ENCODE measurements at places on chromosomes 1 and 21.

GRCh38 chr1:231723146-231723545 lies 96.6 kb downstream of the DISC1 start:
- DNase-seq = no peak

- DNase-seq = no peak
Observed at GRCh38 chr21:31335957-31336738, 7.9 kb downstream of the TIAM1 start.

- no peak for DNase-seq
Observed at GRCh38 chr21:35924714-35925301, 135.5 kb downstream of the SETD4 start.

DNA sequence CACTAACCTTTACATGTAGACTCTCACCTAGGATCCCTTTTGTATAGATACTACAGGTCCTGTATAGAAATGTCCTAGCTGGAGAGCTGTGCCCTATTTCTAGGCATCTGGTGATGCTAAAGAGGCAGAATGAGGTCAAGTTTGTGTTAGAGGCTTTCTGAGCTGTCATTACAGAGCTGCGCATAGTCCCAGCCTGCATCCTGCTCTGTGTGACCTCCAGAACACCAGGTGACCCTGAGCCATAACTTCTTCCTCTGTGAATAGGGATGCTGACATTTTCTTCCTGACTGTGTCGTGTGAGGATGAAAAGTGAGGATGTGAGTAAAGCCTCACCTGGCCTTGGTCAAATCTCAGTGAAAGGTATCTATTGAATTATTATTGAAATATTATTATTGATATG lies 66.3 kb downstream of the GLUL start:
- no peak for DNase-seq

GRCh38 chr1:221991221-221991620 lies 249.3 kb upstream of the DUSP10 start:
- no peak for DNase-seq

DNA sequence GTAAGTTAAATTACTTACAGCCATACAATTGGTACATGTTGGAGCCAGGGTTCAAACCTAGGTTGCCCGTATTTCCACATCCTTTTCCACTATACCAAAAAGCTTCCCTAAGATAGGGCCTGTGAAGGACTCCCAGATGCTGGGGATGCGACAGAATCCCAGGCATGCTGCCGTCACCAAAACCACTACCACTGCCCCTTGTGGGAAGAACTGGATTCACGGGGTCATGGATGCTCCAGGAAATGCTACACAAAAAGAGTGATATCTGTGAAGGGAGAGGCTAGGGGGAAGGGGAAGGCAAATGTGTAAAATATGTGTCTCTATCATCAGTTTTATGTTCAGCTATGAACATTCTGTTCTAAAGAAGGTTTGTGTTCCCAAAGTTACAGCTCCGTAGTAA lies 133.9 kb upstream of the IVNS1ABP start:
- no peak for DNase-seq

GRCh38 chr1:151935154-151935553 lies 25.8 kb upstream of the THEM4 start:
- no peak for DNase-seq

- no peak for DNase-seq
Observed at GRCh38 chr1:189787201-189787600, 690.5 kb downstream of the BRINP3 start.

GRCh38 chr1:173914366-173914871 lies 2.7 kb downstream of the SERPINC1 start:
- DNase-seq = no peak

DNA sequence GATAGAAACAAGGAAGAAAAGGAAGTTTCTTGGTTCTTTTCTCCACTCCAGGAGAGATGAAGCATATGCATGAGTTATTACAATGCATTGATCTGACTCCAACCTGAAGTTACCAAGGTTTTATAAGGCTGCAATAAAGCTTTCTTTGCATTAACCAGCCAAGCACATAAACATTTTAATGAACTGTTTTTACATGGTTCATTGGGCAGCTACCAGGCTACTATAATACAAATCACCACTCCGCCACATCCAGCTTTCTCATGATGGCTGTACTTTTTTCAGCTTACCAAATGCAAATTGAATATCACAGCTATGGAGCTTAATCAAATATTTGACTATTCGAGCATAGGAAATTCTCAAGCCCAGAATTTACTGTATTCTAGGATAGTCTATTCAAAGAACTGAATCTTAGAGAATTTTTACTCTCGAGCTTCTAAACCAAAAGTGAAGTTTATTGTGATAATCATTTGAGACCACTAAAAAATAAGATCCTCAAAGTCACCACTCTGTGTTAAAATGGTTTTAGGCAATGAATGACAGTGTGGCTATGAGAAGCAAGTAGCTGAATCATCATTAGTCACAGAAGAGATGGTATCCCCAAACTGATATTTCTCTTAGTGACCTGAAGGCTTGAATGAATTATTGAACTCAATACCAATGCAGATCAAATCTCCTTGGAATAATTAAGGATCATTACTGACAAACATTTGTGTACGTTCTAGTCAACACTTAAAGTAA lies 58.6 kb upstream of the ZNF281 start:
- DNase-seq = no peak

DNA sequence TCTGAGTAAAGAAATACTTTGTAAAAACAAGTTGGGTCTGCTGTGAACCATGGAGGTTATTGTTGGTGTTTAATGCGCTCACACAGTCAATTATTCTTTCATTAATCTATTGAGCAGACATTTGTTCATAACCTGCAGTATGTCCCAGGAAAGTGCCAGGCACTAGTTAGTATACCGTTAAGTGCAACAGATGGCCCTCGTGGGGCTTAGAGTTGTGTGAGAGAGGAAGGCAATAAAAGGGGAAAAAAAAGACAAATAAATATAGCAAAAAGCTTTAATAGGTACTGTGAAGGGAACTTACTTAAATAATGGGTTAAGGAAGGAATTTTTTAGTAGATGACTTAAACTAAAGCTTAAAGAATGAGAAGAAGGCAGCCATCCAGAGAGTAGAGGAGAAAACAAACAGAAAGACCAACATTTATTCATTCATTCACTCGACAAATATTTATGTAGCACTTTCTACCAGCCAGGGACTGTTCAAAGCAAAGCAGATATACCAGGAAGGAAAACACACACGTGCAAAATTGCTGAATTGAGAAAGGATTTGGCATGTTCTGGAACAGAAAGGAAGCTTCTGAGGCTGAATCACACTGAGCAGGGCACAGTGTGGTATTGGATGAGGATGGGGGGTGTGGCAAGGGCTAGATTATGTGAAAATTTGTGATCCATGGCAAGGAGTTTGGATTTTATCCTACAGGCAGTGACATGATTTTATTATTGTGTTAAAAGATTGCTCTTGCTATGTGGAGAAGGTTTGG lies 296.1 kb upstream of the SGIP1 start:
- no peak for DNase-seq

GRCh38 chr1:38475624-38476005 lies 384.0 kb downstream of the RRAGC start:
- DNase-seq = no peak

DNA sequence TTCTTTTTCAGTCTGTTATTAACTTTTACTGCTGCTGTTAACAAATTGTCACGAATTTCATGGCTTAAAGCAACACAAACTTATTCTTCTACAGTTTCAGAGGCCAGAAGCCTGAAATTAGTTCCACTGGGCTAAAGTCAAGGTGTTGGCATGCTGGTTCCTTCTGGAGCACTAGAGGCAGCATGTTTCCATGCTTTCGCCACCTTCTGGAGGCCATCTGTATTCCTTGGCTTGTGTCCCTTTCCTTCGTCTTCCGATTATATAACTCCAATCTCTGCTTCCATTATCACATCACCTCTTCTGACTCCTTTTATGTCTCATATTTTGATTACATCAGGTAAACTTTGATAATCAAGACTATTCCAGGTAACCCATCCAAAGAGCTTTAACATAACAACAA lies 1742.1 kb downstream of the BRINP3 start:
- DNase-seq = no peak

DNA sequence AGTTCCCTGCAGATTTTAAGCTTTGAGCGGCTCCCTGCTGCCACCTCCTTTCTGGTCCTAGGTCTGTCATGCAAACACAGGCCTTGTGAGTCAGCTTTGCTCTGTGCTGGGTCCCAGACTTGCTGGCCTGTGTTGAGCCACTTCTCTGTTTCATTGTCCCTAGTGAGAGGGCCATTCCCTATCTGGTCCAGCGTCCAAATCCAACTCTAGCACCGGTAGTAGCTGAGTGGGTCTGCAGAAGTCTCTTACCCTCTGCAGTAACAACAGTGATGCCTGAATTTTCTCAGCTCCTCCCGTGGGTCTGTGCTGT lies 5.8 kb downstream of the TTC22 start:
- DNase-seq = no peak

- DNase-seq = no peak
Observed at GRCh38 chr1:227903614-227904501, 43.9 kb downstream of the WNT9A start.

DNA sequence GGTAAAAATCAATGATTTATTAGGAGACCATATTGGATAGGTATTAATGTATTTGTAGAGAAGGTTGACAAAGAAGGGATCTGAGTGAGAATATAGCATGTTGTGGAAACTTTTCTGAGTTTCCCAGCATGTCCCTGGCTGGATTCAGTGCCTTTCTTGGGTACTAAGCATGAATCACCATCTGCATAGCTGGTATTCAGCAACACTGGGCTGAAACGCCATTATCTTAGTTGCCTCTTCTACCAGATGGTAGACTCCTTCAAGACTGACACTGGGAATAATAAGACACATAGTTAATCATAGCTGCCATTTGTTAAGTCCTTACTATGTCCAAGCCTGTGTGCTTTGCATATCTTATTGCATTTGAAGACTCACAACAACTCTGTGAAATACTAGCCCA lies 45.5 kb downstream of the ATP5PF start:
- DNase-seq = no peak

DNA sequence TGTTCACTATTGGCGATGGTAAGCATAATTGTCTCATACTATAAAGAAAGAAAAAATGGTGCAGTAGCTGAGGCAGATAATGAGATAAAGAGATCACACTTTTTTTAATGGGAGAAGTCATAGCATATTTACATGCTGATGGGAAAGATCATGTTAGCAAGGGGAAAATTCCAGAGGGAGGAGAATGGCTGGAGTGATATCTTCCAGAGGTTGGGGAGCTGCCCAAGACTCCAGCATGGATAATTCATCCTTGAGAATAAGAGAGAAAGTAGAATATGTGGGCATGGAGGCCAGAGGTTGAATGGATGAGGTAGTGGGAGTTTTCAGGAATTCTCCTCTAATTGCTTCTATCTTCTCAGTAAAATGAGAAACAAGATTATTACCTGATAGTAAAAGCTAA lies 45.8 kb upstream of the RGS1 start:
- no peak for DNase-seq

GRCh38 chr1:3593745-3594144 lies 17.6 kb downstream of the MEGF6 start:
- no peak for DNase-seq

GRCh38 chr1:23108918-23109533 lies 59.6 kb downstream of the LUZP1 start:
- no peak for DNase-seq

DNA sequence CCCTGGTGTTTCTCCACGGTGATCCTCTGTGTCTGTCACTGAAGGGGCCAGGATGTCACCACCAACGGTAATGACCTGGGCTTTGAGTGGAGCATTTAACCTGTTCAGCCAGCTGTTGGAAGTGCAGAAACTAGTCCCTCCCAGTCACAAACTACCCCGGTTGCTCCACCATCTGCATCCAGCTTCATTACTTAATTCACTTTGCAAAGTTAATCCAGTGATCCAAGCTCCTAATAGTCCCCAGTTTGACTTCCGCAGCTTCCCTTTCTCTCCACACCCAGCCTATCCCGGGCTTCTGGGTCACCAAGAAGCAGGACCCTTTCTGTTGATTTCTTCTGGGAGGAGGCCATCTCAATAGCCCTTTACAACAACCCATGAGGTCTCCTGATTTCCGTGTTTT lies 63.5 kb downstream of the MDM4 start:
- DNase-seq = no peak

DNA sequence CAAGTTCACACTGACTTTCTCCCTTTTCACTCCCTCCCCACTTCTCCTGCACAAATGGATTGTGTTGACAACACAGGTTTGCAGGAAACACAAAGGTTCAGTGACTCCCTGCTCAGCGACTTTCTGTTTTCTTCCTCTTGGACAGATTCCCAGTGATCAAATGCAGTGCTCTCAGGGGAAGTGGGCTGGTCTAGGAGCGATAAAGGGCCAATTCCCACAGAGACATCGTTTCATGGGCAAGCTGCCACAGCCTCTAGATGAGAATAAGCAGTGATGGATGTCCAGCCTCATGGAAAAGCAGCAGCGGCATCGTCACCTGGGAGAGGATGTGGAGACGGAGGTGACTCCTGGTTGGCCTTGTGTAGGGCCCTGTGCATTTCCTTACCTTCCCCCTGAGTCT lies 30.6 kb downstream of the FYB2 start:
- no peak for DNase-seq

GRCh38 chr1:48675251-48675650 lies 101.4 kb downstream of the BEND5 start:
- no peak for DNase-seq

- DNase-seq = no peak
Observed at GRCh38 chr1:161083748-161084596, 5.4 kb downstream of the NECTIN4 start.

GRCh38 chr21:25314247-25314646 lies 293.0 kb downstream of the MRPL39 start:
- no peak for DNase-seq

DNA sequence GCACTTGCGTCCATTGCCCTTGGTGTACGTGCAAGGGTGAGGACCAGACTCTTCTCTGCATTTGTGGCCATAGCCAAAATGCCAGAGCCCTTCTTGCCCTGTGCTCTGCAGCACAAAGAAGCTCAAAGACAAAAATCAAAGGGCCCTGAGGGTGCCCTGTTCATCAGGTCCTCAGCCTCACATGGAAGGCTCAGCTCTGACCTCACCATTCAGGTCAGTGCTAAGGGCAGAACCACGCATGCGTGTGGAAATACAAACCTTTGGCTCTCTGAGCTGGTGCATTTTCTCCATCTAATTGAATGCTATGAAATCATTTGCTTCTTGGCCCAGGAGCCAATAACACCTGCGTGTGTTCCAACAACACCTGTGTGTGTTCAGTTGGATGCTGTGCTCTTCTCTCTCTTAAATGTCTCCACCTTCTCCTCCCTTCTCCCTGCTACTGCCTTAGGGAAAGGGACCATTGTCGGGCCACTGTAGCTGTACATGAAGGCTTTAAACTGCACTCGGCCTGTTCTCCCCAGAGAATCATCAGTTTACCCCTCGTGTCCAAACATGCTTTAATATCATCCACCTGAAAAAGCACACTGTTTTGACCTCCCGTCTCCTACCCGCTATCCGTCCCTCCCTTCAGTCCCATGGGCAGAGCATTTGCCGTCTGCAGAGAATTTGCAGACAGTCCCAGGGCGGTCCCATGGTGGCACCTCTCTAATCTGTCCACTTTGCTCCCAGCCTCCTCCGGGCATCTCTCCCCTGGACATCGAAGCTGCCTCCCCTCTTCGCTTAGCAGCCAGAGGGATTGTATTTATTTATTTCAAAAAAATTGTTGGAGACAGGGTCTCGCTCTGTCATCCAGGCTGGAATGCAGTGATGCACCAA lies 60.6 kb downstream of the EVA1C start:
- DNase-seq = no peak

GRCh38 chr21:30935889-30936168 lies 54.4 kb upstream of the KRTAP11-1 start:
- no peak for DNase-seq

GRCh38 chr1:199399996-199400724 lies 627.4 kb upstream of the NR5A2 start:
- DNase-seq = no peak

Data from NCI-H1417 treated with DMSO at 0.1 percent for 48 hours (cell line).